ENCODE measurements at places on chromosomes 2 and 18.

DNA sequence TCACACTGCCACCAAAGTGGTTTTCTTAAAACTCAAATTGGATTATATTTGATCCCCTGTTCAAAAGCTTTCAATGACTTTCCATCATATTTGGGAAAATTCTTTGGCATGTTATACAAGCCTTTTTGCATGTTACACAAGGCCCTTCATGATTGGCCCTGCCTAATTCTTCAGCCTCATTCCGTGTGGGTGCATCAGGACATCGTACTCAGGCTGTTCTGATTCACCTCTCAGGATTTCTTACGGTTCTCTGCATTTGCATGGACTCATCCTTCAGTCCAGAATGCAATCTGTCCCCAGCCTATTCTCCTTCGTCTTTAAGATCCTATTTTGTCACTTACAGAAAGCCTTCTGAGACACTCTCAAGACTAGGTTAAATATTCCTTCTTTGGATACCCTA lies 107.8 kb downstream of the LYPD1 start:
- no peak for DNase-seq

GRCh38 chr2:26318950-26319349 lies 27.0 kb upstream of the SELENOI start:
- DNase-seq, result no peak

DNA sequence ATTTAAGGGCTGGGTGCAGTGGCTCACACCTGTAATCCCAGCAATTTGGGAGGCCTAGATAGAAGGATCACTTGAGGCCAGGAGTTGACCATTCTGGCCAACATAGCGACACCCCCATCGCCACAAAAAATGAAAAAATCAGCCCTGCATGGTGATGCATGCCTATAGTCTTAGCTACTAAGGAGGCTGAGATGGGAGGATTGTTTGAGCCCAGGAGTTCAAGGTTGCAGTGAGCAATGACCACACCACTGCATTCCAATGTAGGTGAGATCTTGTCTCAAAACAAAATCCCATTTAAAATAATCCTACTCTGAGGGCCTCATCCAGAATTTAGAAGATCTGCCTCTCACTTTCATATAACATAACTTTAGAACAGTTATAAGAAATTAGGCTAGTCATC lies 2.7 kb upstream of the SERTAD2 start:
- DNase-seq, result no peak

GRCh38 chr2:68687018-68687417 lies 43.6 kb downstream of the PROKR1 start:
- no peak for DNase-seq

- DNase-seq, result no peak
These were observed 859.1 kb upstream of the ACVR2A start for GRCh38 chr2:146985753-146986152.

- no peak for DNase-seq
These were observed 48.9 kb upstream of the ALPP start for GRCh38 chr2:232329716-232330067.

- no peak for DNase-seq
These were observed 1485.2 kb upstream of the DDX18 start for GRCh38 chr2:116329280-116329679.

GRCh38 chr2:105736145-105736544 lies 8.6 kb upstream of the NCK2 start:
- DNase-seq, result no peak

GRCh38 chr2:234970477-234970882 lies 18.7 kb downstream of the SH3BP4 start:
- DNase-seq, result no peak

DNA sequence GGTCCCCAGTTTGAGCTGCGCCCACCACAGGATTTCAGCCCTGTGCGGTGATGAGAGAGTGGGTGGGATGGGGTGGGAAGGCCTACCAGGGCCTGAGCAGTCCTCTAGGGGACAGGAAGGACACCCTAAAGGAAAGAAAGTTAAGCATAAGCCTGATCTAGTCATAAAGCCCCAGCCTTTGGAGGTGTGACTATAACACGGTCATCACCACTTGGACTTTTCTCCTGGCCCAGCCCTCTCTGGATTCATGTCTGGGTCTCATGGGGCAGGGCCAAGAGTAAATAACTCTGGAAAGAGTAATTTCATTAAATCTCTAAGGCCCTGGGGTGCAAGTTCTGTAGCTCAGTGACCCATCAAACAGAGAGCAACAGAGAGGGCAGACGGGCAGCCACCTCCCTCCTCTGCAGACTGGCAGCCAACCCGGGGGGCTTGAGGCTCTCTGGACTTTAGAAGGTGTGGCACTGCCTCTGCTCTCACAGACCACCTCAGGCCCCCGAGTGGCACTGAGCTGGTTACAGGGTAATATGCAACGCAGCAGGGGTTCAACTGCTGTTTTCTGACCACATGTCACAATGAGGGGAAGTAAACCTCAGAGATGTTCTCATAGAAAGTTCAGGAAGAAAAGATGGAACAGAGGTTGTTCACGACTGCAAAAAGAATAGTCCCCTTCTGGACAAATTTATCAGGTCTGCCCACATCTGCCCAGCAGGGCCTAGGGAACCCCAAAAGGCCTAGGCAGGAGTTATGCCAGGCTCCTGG lies 41.5 kb downstream of the TGFA start:
- no peak for DNase-seq

All from left forelimb (tissue), 1 donor.